ENCODE measurements at places on chromosomes 2 and 18. TPM values are rescaled to one million over a fixed set of nuclear protein-coding genes. Genes with fewer than 3 reads are reported as not detected.

DTNB gene
- 5.3 TPM for total RNA-seq

GRCh38 chr18:3885209-3885792, 435.3 kb downstream of the TGIF1 start:
- DNase-seq, result no peak

DNA sequence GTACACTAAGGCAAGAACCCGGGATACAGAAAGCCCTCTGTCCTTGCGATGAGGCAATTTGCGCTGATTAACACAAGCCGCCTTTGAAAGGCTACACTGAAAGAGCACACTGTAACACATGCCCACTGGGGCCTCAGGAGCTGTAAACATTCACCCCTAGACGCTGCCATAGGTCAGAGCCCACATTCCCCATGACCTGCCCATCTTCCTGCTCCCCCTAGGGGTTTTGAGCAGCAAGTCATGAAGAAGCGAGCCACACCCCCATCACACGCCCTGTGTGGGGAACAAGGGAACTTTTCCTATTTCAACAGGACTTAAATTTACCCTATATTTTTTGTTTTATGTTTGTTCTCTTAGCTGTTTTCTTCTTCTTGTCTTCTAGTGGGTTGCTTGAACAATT, 47.8 kb upstream of the SLC4A10 start:
- DNase-seq, result no peak

CTNNA2 gene
- total RNA-seq, result not detected

- no peak for DNase-seq
Observed at GRCh38 chr2:28389399-28390240, 3.0 kb upstream of the FOSL2 start.

GRCh38 chr2:61658841-61659780, 121.0 kb upstream of the XPO1 start:
- peak; percentile 47 for DNase-seq

- peak; percentile 100 for DNase-seq
Observed at GRCh38 chr2:7031547-7032245, 114.5 kb downstream of the RNF144A start.

CHRNA1 gene
- 0.90 TPM for total RNA-seq

NEU2 gene
- not detected for total RNA-seq

- DNase-seq, result peak; percentile 38
Observed at GRCh38 chr2:69007603-69008002, 5.4 kb upstream of the ANTXR1 start.

ASB18 gene
- not detected for total RNA-seq

Measured in dermis microvascular lymphatic vessel endothelial cell (primary cell).